ENCODE measurements at places on chromosomes 4 and X. TPM values are rescaled to one million over a fixed set of nuclear protein-coding genes. Genes with fewer than 3 reads are reported as not detected.

Gene KLHL4
- total RNA-seq: 6.2 TPM

Gene F8A2
- not detected for total RNA-seq

Gene PRDM5
- 8.2 TPM for total RNA-seq

Gene USP17L29
- not detected for total RNA-seq

Gene SORCS2
- total RNA-seq: 0.33 TPM

Gene NDP
- total RNA-seq: 17.2 TPM

Gene TREX2
- total RNA-seq: 1.7 TPM

Gene MAB21L2
- total RNA-seq: 4.6 TPM

Gene DCAF8L2
- not detected for total RNA-seq

Gene NIPAL1
- 2.0 TPM for total RNA-seq

Gene NAT8L
- 0.13 TPM for total RNA-seq

Gene CT55
- total RNA-seq: not detected

Gene SSX2B
- total RNA-seq: not detected

Gene LETM1
- 64.5 TPM for total RNA-seq

Gene FAM53A
- 0.72 TPM for total RNA-seq

Gene CTAG1B
- not detected for total RNA-seq

Gene PCDH19
- 0.07 TPM for total RNA-seq

Gene KIF4A
- 2.2 TPM for total RNA-seq

Gene CCKAR
- total RNA-seq: not detected

Gene TMPRSS11D
- not detected for total RNA-seq

Gene MAGEC2
- not detected for total RNA-seq

Gene NAP1L2
- 1.3 TPM for total RNA-seq

Gene CC2D2A
- 15.2 TPM for total RNA-seq

Gene FGFBP2
- total RNA-seq: not detected

Gene SNX25
- total RNA-seq: 52.8 TPM

Gene C4orf36
- 0.33 TPM for total RNA-seq

Gene YIPF7
- not detected for total RNA-seq

Gene RTL9
- 0.13 TPM for total RNA-seq

Gene FRAS1
- total RNA-seq: 37.8 TPM

Gene BEND2
- not detected for total RNA-seq

Gene GAGE12E
- total RNA-seq: not detected

Gene GSPT2
- total RNA-seq: 4.8 TPM

Gene FAM47E
- 0.59 TPM for total RNA-seq

Gene UNC5C
- 3.5 TPM for total RNA-seq

Gene NAP1L3
- total RNA-seq: 8.3 TPM

Gene CDS1
- total RNA-seq: 0.26 TPM

Gene MAGEC1
- not detected for total RNA-seq

Gene RENBP
- 7.6 TPM for total RNA-seq

Gene EREG
- 7.9 TPM for total RNA-seq

Gene GAGE12H
- not detected for total RNA-seq

Gene UCHL1
- total RNA-seq: 213 TPM

Gene AR
- 7.3 TPM for total RNA-seq

Gene PNMA5
- total RNA-seq: not detected

Gene PRICKLE3
- 15.0 TPM for total RNA-seq

Gene TDO2
- 0.39 TPM for total RNA-seq

Gene RIBC1
- total RNA-seq: 0.78 TPM

Gene P2RY4
- 0.13 TPM for total RNA-seq

Gene SYP
- 0.59 TPM for total RNA-seq

Gene HMGN5
- total RNA-seq: 0.50 TPM

Gene ARHGAP36
- not detected for total RNA-seq

Gene IGSF1
- 0.07 TPM for total RNA-seq

Gene TBCK
- 55.9 TPM for total RNA-seq

Gene SMIM10
- 7.3 TPM for total RNA-seq

Gene KLKB1
- total RNA-seq: 0.33 TPM

Gene THOC2
- total RNA-seq: 55.6 TPM

Gene DAPP1
- not detected for total RNA-seq

Gene PLP1
- 0.46 TPM for total RNA-seq
